Effector CD8-positive, alpha-beta T cell (primary cell): ENCODE measurements at places on chromosomes 5 and 9.

- no peak for DNase-seq
Measured at GRCh38 chr5:73233461-73234203, 60.6 kb downstream of the TMEM174 start.

GRCh38 chr9:111943746-111944145 is 47.1 kb downstream of the UGCG start:
- DNase-seq: no peak

GRCh38 chr9:32340361-32340760 is 44.1 kb upstream of the ACO1 start:
- no peak for DNase-seq

DNA sequence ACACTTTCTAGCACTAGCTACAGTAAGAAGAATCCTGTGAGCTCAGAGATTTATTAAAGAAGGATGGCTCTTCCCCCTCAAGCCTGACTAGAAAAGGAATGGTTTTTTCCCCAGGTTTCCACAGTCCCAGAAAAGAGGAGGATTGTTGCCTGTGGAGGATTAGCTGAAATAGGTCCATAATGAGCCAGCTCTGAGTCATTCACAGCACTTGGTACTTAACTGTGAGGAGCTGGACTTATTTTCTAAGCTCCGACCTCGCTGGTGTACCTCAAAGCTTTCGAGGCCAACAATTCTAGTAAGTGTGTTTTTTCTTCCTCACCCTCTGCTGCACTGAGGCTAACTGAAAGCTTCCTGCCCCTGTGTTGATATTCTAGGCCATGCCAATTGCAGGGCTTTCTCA is 222.5 kb upstream of the IL12B start:
- no peak for DNase-seq

DNA sequence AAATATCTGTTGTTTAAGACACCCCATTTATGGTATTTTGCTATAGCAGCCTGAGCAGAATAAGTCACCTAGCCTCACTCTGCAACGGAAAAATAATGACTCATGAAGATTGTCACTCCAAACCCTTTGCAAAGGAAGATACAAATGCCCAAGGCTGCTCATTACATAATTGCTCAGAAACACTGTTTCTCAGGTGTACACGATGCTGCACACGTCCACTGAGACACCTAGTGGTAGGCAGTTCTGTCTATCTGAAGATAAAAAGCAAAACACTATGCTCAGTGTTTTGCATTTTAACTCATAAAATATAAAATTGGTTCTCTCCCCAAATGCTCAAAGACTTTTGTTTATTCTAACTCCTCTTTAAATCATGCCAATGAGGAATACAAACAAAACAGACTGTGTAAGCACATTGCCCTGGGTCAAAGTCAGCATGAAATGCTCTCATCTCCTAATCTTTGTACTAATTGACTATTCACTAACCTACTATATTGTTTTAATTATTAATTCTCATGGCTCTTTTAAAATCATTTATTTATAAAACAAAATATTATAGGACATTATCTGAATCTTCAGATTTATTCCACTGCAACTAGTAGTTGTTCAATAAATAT is 7.7 kb upstream of the TSLP start:
- DNase-seq: no peak
